ENCODE measurements at places on chromosomes 13 and 19. TPM values are rescaled to one million over a fixed set of nuclear protein-coding genes. Genes with fewer than 3 reads are reported as not detected.

DNA sequence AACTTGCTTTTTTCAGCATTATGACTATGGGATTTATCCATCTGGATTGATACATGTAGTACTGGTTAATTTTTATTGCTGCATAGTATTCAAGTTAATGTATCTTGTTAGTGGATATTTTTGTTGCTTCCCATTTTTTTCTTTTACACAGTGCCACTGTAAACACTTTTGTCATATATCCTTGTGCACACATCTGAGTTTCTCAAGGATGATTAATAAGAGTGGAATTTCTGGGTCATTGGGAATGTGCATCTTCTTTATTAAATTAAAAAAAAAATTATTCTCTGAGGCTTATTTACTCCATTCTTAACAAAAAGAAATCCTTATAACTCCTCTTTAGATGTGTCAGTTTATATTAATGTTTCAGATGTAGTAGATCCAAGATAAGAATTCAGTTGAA lies 27.3 kb downstream of the B3GLCT start:
- DNase-seq, result no peak

GRCh38 chr13:52644108-52644507 lies 1.9 kb downstream of the HNRNPA1L2 start:
- no peak for DNase-seq

DNA sequence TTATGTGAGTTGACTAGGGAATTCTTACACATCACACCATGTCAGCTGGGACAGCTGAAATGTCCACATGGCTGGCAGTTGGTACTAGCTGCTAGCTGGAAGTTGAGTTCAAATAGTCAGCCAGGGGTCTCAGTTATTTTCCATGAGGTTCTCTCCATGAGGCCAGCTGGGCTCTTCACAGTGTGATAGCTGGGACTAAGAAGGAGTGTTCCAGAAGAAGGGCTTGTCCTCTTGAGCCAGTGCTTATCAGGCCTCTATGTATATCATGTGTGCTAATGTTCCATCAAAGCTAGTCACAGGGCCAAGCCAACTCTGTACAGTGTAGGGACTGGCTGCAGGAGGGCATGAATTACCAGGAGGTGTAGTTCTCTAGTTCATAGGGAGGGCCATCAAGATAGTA lies 11.8 kb downstream of the USPL1 start:
- no peak for DNase-seq

- no peak for DNase-seq
Observed at GRCh38 chr19:33390101-33390907, 16.8 kb downstream of the CEBPG start.

DNA sequence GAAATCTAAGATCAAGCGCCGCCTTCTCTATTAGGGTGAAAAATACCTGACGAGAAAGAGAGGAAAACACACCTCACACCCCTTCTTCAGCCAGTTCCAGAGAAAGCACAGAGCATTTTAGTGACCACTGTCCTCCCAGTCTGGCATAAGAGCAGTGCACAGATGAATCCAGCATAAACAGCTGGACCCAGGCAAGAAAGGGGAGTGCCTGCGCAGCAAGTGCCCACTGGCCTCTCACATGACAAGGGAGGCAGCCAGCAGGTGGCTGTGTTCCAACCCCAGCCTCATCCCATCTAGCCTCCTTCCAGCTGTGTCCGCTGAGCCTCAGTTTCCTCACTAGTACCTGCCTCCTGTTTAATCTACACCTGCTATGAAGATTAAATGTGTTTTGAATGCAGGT lies 8.0 kb downstream of the MED26 start:
- DNase-seq, result no peak

- no peak for DNase-seq
Observed at GRCh38 chr13:60696602-60697001, 299.6 kb downstream of the TDRD3 start.

DNA sequence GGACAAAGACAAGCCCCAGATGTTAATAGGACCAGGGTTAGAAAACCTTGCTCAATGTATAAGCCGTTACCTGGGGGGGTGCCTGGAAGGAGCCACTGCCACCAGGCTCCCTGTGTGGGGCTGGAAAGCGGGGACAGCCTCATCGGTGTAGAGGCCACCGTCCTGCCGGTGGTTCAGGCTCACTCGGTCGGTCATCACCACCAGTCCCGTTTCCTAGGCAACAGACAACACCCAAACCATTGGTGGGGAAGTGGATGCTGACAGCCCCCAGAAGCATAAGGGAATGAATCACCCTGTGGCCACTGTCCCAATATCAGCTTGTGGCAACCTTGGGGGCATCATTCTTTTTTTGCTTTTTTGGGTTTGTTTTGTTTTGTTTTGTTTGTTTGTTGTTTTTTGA lies 55.8 kb downstream of the CPAMD8 start:
- no peak for DNase-seq

GRCh38 chr13:48411841-48412531 lies 927 bp downstream of the LPAR6 start:
- DNase-seq, result peak; percentile 42

DNA sequence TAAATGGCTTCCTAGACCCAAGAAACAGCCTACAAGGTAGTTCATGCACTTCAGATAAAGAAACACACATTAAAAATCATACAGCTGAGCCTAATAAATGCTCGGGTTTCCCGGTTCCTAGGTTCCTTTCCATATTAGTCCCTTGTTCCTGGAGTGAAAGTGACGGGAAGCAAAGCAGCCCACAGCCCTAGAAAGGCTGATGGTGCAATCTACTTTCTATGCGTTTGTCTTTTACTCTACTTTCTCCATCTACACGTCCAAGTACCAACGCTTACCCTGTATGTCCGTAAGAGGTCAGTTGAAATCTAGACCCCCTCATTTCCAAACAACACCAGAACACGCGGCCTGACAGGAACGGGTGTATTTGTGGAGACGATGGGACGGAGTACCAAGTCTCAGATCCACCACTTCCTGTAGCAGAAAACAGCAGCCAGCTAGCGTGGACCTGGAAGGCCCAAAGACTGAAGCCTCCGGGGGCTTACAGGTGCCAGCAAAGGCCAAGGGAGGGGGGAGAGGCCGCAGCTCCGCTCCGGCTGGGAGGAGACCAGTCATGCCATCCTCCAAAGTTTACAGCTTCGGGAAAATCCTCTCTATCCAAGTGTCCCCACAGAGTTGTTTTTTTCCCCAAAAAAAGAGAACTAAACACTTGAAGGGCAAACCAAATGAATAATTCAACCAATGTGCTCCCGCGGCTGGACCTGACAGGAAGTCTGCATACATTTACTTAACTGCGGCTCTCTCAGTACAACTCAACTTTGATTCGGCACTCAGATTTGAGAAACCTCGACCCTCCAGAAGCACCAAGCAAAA lies 34.1 kb downstream of the STK24 start:
- DNase-seq, result peak; percentile 54

DNA sequence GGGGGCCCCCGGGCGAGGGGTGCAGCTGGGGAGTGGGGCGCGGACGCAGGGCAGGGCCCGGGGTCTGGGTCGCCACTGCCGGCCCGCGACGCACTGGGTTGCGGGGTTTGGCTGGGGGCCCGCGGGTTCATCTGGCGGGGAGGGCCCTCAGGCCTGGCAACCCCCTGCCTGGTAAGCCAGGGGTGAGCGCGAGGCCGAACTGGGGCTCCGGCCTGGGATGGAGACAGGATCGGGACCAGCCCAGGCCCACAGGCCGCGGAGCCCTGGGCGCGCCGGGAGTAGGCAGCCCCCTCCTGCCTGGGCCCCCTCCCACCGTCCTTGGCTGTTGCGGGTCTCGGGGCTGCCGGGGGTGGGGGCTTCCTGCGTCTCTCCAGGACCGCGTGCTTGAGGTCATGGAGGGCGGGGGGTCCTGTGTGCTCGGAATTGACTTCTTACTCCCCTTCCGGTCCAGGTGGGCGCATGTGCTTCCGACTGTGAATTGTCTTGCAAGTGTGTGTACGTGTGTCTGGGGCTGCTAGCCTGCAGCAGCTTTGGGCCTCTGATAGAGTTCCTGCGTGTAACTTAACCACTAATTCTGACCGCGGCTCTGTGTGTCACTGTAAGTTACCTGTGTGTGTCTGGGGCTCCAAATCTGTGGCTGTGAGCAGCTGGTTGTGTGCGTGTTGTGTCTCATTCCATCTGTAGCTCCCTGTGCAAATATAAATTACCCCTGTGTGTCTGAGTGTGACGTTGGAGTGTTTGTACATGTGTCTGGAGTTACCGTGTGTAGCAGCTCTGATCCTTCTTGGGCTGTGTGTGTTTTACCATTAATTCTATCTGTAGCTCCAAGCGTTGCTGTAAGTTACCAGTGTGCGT lies 751 bp downstream of the GRAMD1A start:
- DNase-seq, result peak; percentile 76

GRCh38 chr13:111929036-111929616 lies 137.8 kb upstream of the SOX1 start:
- no peak for DNase-seq

GRCh38 chr13:78609464-78610205 lies 6.3 kb upstream of the POU4F1 start:
- DNase-seq, result no peak

DNA sequence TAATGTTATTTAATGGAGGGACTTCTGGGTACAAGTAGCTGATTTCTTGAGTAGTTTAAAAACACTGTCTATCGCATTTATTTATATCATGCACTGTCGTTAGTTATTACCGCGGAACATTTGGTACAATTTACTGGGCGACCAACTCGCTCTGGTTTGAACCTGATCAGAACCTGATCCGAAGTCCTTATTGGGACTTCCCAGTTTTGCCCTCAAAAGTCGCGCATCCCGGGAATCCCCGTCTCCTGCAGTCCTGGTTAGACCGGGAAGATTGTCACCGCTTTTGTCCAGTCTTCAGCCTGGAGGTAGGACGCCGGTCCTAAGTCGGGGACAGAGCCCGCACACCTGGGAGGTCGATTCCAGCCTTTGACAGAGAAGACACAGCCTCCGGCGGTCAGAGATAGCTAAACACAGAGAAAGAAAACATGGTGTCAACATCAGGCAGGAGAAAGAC lies 694 bp downstream of the CLN5 start:
- peak; percentile 35 for DNase-seq

DNA sequence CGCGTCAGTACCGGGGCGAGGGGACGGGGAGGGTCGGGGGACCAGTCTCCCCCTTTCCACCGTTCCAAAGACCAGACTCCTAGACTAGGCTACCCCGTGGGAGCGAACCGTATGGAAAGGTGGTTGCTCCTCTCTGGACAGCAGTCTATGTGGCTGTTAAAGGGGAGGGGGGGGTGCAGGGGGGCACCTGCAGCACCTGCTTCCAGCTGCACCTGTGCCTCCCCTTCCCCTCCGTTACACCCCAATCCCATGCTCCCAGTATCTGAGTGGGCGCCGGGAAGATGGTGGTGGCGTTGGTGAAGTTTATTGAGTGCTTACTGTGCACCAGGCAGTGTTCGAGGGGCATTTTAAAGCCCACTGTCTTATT lies 557 bp downstream of the ZNF524 start:
- DNase-seq, result no peak

DNA sequence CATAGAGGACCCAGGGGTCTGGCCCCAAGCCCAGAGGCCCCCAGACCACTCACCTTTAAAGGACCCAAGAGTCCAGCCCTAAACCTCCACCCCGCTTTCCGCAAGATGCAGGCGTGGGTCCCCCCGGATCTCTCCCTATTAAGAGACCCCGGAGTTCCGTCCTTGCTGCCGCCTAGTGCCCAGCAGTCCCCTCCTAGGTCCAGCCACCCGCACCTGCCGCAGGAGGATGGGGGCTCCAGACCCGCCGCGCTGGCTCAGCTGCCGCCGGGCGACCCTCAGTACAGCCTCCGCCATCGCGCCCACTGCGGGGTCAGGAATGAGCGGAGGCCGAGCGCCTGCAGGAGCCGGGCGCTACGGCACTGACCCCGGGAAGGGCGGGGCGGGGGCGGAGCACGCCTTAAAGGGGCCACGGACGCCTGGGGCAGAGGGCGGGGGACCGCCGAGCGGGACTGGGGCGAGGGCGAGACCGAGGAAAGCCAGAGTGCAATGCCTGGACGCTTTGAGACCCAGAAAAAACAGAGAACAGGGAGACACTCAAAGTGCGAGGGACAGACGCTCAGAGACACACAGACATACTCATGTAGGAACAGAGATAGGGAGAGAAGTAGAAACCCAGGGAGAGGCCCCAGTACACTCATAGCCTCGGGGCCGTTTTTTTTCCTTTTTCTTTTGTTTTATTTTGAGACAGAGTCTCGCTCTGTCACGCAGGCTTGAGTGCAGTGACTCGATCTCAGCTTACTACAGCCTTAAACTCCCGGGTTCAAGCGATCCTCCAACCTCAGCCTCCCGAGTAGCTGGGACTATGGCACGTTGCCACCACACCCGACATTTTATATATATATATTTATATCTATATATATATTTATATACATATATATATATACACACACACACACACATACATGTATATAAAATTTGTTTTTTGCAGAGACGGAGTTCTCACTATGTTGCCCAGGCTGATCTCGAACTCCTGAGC lies at the start of gene ETHE1:
ETHE1 (minus strand) TSS at position 318 of the 976 bp plus-strand sequence; CDS start at position 294, 24 bp downstream.
- peak; percentile 85 for DNase-seq

DNA sequence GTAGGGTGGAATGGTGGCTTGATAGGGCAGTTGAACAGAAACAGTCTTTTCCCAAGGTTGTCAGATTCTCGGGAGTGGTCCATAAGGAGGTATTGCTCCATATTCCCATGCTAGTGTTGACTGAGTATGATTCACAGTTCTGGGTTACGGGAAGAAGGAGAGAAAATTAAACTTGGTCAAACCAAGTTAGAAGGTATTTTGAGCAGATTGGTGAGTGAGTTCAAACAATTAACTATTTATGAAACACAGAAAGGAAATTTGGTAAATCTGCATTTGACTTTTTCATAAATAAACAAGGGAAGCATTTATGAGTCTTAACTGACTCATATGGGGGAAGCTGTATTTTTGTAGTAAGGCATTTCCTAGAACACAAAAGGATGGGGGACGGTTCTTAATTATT lies 2419.4 kb downstream of the PCDH9 start:
- no peak for DNase-seq

GRCh38 chr13:98397221-98397620 lies 179.7 kb downstream of the STK24 start:
- no peak for DNase-seq

DNA sequence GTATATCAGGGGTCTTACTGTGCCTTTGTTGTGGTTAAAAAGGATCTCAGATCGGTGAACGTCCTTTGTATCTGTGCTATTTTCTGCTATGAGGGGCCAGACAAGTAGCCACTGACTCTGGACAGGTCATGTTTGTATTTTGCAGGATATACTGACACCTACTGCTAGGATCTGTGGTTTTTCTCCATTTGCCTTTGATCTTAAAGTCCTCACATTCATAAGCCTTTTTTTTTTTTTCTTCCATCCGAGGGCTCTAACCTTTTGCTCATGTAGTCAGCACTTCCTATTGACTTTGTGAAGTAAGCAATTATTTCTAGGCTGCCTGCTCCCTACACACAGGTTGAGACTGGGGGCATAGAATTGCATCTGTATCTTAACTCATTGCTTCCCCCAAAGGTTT lies 106.2 kb downstream of the SLITRK5 start:
- no peak for DNase-seq

- no peak for DNase-seq
Observed at GRCh38 chr13:112735791-112736190, 46.0 kb downstream of the ATP11A start.

GRCh38 chr19:18649371-18650020 lies 12.7 kb downstream of the KLHL26 start:
- no peak for DNase-seq

GRCh38 chr19:49533551-49534488 lies 6.0 kb downstream of the RCN3 start:
- DNase-seq, result peak; percentile 83

TBXA2R gene
- total RNA-seq, result 0.36 TPM

UPK1A gene
- 0.90 TPM for total RNA-seq

CAMSAP3 gene
- total RNA-seq, result 0.31 TPM

KISS1R gene
- 10.6 TPM for total RNA-seq

SOX21 gene
- total RNA-seq, result not detected

GNG8 gene
- 9.5 TPM for total RNA-seq

ZNF296 gene
- total RNA-seq, result 3.2 TPM

XAB2 gene
- 50.0 TPM for total RNA-seq

FIZ1 gene
- 13.9 TPM for total RNA-seq

GPR183 gene
- 46.4 TPM for total RNA-seq

TMEM86B gene
- 4.8 TPM for total RNA-seq

CLEC11A gene
- 0.41 TPM for total RNA-seq

Data from activated CD4-positive, alpha-beta memory T cell treated with anti-CD3 and anti-CD28 coated beads for 36 hours (primary cell).